Hematopoietic multipotent progenitor cell treated with erythropoietin and hydrocortisone succinate and interleukin-3 and kit ligand, for 8 days (in vitro differentiated cells): ENCODE measurements at places on chromosomes 13 and 19.

- DNase-seq: peak; percentile 54
Observed at GRCh38 chr19:4337906-4338440, 654 bp downstream of the STAP2 start.

GRCh38 chr19:3809881-3810707 lies 23.9 kb upstream of the MATK start:
- DNase-seq: no peak

- DNase-seq: no peak
Observed at GRCh38 chr13:54573186-54573585, 1544.6 kb downstream of the OLFM4 start.

- no peak for DNase-seq
Observed at GRCh38 chr19:7718668-7719067, 13.2 kb downstream of the CLEC4G start.

GRCh38 chr19:56347163-56347778 lies 32.6 kb upstream of the ZSCAN5A start:
- DNase-seq: peak; percentile 23

DNA sequence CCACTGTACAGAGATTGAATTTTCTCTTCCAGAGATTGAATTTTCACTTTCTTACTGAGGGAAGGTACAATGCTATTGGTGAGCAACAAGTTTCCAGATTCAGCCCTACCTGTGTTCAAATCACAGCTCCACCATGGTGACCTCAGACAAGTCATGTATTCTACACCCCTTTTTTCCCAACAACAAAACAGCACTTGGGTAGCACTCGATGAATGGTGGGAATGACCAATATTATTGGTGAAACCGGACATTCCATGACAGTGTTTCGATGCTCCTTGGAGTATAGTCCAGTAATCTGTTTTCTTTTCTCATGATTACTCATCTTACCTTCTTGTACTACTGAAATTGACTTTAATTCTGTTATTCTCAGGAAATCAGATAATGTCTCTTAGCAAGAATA lies 266.2 kb upstream of the SOX21 start:
- DNase-seq: no peak

DNA sequence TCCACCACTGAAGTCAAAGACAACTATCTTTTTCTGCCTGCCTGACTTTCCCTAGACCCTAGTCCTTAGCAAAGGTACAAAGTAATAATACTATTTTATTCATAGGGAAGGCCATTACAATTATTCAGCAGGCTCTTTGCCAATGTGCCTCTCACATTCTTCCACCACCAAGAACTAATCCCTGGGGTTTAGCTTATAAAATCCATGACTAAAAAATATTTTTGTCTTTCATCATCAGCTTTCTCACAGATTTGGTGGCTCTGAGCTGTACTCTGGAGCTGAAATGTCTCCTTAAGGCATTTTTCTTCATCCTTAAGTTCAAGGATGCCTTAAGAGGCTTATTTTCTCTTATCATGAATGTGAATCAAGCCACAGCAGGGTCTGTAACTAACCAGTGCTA lies 96.1 kb downstream of the OXGR1 start:
- no peak for DNase-seq

GRCh38 chr19:15989889-15990288 lies 41.1 kb downstream of the OR10H4 start:
- DNase-seq: no peak

DNA sequence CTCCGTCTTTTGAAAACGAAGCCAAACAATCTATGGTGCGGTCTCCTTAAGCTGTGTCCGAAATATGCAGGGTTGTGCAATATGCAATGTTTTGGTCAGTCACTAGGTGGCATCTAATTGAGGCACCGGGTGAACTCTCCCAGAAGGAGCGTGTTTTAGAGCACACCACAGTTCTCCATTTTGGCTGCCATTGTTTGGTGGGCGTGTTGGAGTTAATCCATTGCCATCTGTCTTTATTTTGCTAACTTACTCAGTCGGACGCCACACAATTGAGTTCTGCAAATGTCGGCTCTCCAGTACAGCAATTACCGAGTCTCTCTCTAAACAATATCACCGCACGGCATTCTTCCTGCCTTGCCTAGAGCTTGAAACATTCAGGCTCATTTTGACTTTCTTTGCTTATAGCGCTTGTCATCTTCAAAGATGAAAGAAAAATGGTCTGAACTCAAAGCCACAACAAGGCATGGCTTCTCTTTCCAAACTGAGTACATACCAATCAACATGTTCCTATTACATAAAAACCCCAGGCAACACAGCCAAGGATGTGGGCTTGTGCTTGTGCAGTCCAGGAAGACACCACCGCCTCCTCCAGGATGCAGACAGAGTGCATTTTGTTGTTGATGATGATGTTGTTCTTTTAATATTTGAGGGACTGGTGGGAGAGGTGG lies 182.0 kb upstream of the SERP2 start:
- peak; percentile 64 for DNase-seq

- DNase-seq: no peak
Observed at GRCh38 chr13:99406799-99407201, 94.5 kb upstream of the TM9SF2 start.

- no peak for DNase-seq
Observed at GRCh38 chr19:32061315-32061714, 284.1 kb upstream of the ZNF507 start.

DNA sequence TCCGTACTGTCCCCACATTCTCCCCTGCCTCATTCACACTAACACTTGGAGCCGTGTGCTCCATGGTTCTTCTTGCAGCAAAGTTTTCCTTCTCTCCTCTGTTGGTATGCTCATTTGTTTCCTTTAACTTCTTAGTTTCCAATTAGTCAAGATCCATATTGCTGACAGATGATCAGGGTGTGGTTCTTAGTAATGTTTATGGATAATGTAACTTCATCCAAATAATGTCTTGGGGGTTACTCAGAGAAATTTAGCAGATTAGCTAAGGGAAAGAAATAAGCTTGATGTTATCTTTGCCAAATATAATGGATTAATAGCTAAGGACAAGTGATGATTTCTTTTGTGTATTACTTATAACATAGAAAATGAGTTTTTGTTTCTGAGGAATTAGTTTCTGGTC lies 174.4 kb downstream of the NUFIP1 start:
- no peak for DNase-seq

DNA sequence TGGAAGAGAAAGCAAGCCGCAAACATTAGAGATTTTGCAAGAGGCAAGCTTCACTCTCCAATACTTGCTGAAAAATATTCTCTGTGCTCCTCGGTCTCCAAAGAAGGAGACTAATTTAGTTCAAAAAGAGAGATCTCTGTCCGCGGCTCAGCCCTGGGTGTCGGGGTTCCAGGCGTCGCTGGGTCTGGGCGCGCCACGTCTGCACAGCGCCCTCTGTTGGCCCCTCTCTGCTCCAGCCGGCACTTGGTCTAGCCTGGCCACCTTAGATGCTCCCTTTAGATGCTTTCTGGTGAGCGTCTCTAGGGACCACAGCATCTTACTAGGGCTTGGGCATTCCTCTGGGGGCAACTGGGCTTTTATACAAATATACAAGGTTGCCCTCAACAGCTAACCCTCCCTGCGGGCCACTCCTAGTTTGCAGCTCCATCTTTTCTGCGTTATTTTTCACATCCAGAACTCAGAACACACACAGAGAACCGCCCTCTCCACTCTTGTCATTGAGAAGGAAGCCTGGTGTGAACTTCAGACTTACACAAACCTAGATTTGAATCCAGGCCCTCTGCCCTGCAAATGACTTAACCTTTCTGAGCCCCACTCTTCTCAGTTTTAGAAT lies 78.3 kb downstream of the CYSLTR2 start:
- peak; percentile 70 for DNase-seq

DNA sequence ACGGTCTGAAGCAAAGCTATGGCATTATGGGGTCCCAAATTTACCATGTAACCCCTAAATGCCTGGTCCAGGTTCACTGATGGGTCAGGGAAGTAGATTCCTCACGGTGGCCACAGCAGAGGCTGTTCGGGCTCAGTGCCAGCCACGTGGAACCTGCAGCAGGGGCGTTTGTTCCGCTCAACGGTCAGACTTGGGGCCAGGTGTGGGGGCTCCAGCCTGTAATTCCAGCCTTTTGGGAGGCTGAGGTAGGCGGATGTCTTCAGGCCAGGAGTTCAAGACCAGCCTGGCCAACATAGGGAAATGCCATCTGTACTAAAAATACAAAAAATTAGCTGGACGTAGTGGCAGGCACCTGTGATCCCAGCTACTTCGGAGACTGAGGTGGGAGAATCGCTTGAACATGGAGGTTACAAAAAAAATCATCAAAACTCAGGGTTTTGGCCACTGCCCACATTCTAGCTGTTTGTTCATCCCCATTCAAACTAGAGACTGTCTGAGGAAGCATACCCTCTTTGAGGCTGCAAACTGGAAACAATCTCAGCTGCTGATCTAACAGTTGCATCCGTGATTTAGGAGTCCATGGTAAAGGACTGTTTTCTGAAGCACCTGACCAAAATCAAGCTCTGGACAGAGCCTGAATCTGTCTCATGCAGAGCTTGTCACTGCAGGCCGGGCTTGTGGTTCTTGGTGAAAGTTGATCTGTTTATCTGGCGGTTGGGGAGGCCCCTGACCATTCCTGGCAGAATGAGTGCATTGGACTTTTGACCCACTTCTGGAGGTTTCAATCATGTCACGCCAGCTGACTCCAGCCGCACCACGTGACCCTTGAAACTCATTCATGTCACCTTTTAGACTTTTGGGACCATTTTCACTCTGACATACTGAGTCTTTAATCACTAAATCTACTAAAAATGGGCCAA lies 30.2 kb upstream of the ZNF331 start:
- no peak for DNase-seq

GRCh38 chr13:40624383-40624782 lies 42.1 kb downstream of the FOXO1 start:
- no peak for DNase-seq

DNA sequence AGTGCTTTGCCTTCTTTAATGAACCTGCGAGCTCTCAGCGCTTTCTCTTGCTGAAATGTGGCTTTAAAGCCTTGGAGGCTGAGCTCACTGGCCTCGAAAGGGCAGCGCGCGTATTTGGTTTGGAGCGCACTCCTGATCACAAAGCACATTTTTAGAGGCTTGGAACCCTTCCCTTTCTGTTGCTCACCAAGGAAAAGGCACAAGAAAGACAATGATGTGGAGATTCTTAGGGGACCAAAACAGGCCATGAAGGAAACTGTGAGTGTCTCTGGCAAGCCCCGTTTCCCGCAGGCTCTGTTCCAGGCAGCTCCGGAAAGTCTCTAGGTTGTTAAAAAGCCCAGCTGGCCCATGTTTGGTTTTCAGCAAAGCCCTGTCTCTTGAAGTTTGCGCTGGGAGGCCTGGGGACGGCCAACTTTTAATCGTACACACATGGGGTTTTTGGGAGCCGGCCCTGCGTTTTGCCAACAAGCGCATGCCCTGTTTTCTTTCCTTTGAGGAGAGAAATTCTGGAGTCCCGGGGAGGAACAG lies 9.4 kb upstream of the SPC24 start:
- no peak for DNase-seq

- DNase-seq: no peak
Observed at GRCh38 chr19:44796701-44797115, 12.2 kb upstream of the BCAM start.

GRCh38 chr19:13153569-13154240 lies 3.5 kb downstream of the IER2 start:
- peak; percentile 42 for DNase-seq

GRCh38 chr13:44435919-44436510 lies 62.4 kb downstream of the SERP2 start:
- DNase-seq: peak; percentile 23

GRCh38 chr19:18762125-18763023 lies 28.7 kb downstream of the COMP start:
- peak; percentile 35 for DNase-seq

GRCh38 chr13:25857830-25858229 lies 194.0 kb downstream of the SHISA2 start:
- no peak for DNase-seq

- no peak for DNase-seq
Observed at GRCh38 chr19:15372891-15373301, 6.7 kb downstream of the AKAP8 start.

GRCh38 chr19:8814176-8814575 lies 17.9 kb downstream of the ZNF558 start:
- DNase-seq: no peak

DNA sequence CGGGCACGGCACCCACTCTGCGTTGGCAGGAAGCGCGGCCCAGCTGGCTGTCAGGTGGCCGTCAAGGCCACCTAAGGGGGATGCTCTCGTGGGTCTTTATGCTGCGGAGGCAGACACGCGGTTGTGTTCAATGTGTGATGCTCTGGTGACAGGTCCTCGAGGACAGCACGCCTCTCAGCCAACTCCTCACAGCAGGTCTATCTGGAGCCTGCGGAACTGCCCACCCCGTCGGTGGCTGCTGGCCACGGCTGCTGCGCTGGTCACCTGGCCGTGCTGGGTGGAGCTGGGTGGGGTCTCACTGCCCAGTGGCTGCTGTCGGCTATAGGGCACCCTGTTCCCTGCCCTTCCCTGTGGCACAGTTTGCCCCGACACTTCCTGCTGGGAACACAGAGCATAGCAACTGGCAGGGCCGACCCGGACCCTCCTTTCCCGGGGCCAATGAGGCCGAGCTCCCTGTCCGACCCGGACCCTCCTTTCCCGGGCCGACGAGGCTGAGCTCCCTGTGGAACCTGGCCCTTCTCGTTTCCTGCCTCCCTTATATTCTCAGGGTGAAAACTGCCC lies 14.3 kb upstream of the F7 start:
- DNase-seq: no peak

- no peak for DNase-seq
Observed at GRCh38 chr13:30121666-30122065, 185.7 kb downstream of the KATNAL1 start.

DNA sequence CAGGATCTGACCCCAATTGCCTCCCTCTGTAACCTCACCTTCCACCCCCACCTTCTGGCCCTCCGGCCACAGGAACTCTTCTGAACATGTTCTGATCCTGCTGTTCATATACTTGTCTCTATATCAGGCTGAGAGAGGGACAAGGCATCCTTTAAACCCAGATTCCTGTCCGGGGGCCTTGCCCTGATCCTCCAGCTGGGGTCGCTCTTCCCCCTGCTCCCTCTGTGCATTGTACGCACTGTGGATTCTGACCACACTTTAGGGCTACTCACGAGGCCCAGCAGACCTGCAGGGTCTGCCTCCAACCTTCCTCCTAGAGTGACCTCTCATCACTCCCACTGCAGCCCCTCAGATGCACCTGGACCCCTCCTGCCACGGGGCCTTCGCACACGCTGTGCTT lies 269.3 kb downstream of the UQCRFS1 start:
- no peak for DNase-seq

- no peak for DNase-seq
Observed at GRCh38 chr13:34417896-34418295, 524.2 kb upstream of the NBEA start.

- DNase-seq: no peak
Observed at GRCh38 chr19:1725100-1726064, 27.9 kb upstream of the ONECUT3 start.
